Activated CD4-positive, CD25-positive, alpha-beta regulatory T cell treated with anti-CD3 and anti-CD28 coated beads, Interleukin-2, amount 50 U/mL, for 24 hours (primary cell): ENCODE measurements at places on chromosomes 2 and 18.

GRCh38 chr2:215619989-215620388 lies 184.1 kb upstream of the FN1 start:
- ATAC-seq = no peak

DNA sequence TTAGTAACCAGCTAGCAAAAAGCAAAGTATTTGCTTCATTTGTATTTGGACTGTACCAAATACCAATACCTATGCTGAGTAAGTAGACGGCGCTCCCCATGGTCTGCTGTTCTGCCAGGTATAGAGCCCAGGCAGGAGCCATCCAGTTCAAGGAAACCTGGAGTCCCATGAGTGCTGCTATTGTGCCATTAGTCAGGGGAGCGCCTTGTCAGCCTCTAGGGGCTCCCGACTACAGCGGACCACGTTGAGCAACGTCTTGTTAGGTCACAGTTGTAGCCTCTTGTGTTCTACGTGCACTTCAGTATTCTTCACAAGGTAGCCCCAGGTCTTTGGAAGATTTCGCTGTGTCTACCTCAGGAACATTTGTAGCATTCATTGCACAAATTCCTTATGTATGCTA lies 21.6 kb upstream of the SLC9A2 start:
- ATAC-seq = no peak

DNA sequence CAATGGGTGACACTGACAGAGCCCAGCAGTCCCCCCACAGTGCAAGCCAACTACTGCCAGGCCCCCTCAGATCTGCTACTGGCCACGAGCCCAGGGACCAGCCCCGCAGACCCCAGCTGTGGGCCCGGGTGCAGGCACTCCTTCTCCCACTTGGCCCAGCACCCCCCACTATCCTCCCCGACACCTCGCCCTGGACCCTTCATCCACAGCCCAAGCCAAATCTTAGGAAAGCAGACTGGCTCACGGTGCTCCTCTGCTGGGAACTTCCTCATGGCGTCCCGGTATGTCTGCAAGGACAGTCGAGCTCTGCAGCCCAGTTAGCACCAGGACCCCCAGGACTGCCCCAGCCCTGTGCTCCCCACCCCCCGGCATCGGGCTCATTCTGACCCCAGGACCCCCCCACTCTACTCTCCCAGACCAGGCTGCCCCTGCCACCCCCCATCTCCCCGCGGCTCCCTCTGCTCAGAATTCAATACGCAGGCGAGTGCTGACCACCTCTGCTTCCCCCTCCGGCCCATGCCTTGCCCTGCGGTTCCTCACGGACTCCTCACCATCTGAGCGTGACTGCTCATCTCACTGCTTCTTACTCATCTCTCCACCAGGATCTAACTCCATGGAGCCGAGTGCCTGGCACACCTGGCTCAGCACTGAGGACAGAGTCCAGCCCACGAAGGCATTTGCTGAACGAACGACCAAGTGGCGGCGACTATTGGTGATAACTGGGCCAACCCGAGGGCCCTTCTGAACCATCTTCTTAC lies 85.7 kb downstream of the PXDN start:
- ATAC-seq = no peak

- ATAC-seq = no peak
Measured at GRCh38 chr2:208570851-208571763, 164.5 kb downstream of the PTH2R start.

DNA sequence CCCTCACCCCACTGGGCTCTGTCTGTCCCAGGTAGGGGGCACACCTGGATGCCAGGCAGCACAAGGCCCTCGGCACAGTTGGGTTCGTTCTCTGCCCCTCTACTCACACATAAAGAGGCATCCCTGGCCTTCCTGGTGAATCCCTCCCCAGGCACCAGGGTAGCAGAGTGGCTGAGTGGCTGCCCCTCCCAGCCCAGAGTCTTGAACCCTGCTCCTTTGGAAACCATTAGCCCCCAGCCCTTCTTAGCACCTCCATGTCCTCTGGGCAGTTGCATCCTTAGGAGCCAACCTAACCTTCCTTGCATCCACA lies 2.0 kb downstream of the GPC1 start:
- no peak for ATAC-seq

- ATAC-seq = no peak
Measured at GRCh38 chr2:26273501-26273900, 28.8 kb downstream of the HADHB start.

DNA sequence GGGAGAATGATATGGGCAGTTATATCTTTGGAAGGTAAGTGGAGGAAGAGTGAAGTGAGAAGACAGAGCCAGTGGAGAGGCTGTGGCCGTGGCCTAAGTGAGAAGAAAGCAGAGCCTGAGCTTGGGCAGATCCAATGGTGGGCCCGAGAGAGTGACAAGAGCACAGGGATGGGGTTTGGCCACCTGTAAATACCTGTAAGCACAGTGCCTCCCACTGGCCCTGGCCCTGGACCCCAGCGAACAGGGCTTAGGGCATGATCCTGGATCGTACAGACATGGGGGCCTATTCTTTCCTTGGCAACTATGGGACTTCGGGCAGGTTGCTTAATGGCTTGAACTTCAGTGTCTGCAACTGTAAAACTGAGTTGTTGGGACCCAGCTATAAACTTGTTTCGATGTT lies 44.1 kb downstream of the MTCL1 start:
- no peak for ATAC-seq

GRCh38 chr18:13526519-13526918 lies 199.8 kb downstream of the FAM210A start:
- no peak for ATAC-seq

DNA sequence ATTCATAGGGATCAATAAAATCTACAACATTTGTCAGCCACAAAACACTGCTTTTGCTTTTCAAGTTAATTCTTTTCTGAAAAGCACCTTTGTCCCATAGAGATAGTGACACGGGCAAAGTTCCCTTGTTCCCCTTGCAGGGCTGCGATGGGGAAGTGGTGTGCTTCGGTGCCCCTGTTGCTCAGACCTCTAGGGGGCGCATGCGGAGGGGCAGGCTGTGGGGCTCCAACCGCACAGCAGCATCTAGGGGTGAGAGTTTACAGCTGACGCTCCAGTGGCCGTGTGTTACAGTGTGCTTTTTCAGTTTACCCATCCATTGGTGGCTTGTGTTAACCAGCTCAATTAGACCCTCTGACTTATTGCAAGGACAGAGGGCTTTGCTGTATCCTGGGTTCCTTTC lies 1432.2 kb upstream of the ACVR2A start:
- ATAC-seq = no peak

GRCh38 chr18:73614812-73615211 lies 532.8 kb downstream of the FBXO15 start:
- ATAC-seq = no peak

GRCh38 chr2:146312899-146313298 lies 1531.9 kb upstream of the ACVR2A start:
- ATAC-seq = no peak

GRCh38 chr18:39571511-39571910 lies 2005.9 kb upstream of the CELF4 start:
- no peak for ATAC-seq

DNA sequence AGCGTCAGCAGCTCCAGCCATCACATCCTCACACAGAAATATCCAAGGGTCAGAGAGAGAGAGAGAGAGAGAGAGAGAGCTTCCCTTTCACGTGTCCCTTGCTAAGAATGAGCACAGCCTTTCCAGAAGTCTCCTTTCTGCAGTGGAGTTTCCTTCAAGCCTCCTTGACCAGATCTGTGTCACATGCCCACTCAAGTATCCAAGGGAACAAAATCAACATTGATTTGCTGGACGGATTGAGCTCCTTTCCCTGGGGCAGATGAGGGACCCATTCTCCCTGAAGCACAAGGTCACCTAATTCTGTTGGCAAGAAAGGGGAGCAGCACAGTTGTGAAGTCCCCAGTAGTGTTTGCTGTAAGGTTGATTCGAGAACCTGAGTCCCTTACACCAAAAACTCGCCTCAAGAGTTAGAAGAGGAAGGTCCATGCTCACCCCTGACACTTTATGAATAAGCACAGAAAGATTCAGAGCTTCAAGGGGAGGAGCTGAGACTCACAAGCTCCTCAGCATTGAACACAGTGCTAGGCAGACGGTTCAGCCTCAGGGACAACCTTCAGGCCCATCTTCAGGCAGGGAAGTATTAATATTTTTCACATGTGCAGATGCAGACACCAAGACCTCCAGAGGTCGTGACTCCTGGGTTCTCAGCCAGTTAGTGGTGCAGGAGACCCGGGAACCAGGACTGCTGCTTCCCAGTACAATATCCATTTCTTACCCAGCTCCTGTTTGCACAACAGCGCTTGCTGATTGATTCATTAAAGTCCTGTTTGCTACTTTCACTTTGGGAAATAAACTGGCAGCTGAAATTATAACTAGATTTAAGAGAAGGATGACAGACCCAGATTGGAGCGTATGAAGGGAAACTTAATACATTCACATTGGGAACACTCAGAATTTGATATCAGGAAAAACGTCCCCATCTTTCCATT lies 38.2 kb upstream of the MARCO start:
- no peak for ATAC-seq
